ENCODE measurements at places on chromosomes 4 and X.
A peak's percentile ranks its signal among the peaks of the same experiment; 100 is the strongest.

- no peak for DNase-seq
Measured at GRCh38 chr4:61204353-61205060, 4.4 kb downstream of the ADGRL3 start.

GRCh38 chr4:94413085-94413840, 38.5 kb upstream of the PDLIM5 start:
- no peak for DNase-seq

DNA sequence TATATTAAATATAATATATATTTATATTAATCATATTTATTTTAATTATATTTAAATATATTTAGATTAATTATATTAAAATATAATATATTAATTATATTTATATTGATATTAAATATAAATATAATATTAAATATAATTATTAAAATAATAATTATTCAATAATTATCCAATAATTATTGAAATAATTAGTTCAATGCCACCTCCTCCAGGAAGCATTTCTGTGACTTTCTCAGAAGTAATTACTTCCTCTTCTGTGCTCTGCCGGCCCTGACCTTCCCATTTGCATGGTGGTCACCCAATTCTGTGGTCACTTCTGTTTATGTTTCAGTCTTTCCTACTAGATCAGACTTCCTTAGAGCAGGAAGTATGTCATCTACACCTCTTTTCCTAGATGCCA, 45.8 kb downstream of the EVC2 start:
- DNase-seq = no peak

DNA sequence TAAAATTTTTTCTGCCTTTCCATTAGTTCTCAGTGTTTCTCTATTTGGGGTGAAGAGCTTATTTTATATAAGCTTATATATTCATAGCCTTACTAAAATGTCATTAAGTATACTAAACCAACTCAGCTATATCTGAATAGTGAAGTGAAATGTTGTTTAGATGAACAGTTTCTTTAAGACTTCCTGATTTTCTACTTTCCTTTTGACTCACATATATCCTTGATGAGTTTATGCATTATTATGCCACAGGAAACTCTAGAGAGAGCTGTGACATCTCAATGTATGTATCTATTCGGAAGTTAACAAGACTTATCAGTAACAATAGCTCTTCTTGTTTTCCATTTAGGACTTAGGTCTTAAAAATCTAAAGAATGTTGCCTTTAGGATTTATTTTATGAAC, 1491.8 kb upstream of the IGFBP7 start:
- no peak for DNase-seq

DNA sequence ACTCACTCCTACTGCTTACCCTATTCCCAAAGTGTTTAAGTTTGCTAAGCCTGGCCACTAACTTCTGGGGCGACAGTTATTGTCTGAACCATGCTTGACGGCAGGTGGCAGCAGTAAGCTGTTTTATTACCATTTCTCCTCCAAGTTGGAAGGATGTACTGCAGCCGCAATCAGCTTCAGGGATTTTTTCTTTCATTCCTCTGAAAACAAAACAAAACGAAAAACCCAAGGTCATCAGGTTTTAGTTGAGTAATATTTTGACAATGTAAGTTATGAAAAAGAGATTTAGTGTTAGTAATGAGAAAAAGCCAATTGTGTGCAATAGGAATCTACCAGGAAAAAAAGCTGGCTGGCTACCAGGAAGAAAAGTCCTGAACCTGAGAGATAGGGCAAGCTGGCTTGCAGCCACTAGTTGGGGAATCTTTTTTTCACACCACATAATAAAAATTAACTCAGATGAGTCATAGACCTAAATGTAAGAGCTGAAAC, 13.2 kb upstream of the RAB9B start:
- peak; percentile 9 for DNase-seq

- DNase-seq = no peak
Measured at GRCh38 chr4:99038213-99038612, 42.7 kb downstream of the METAP1 start.

DNA sequence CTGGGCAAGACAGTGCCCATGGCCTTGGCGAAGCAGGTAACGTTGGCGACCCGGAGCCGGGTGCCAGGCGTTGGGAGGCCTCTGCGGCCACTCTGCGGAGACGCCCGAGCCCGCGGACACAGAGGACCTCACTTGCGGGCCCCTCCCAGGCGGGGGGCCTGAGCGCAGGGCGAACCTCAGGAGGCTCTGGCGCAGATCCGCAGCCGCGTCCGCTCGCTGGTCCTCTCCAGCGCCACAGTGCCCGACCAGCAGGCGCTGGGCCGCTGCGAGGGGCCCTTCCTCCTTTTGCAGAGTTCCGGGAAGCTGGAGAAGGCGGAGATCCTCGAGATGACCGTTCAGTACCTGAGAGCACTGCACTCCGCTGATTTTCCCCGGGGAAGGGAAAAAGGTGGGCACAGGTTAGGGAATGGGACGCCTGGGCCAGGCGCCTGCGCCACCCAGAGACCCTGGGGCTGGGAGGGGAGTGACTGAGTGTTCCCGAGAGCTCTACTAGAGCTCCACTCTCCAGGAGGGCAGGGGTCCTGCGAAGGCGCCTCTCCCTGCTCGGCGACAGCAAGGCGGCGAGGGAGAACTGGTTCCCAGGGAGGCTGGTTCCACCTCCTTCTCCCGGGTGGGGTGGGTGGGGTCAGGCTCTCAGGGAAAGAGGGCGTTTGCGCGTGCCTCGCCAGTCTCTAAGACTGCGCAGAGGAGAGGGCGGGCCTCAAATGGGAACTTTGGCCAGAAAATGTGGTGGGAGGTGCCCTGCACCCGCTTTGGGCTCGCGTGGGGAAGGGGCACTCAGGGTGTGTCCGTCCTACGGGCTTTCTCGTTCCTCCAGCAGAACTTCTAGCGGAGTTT, 1.4 kb downstream of the HELT start:
- DNase-seq = no peak

GRCh38 chr4:20096911-20097310, 154.8 kb upstream of the SLIT2 start:
- DNase-seq = no peak

- no peak for DNase-seq
Measured at GRCh38 chrX:68503836-68504636, 5.2 kb downstream of the YIPF6 start.

DNA sequence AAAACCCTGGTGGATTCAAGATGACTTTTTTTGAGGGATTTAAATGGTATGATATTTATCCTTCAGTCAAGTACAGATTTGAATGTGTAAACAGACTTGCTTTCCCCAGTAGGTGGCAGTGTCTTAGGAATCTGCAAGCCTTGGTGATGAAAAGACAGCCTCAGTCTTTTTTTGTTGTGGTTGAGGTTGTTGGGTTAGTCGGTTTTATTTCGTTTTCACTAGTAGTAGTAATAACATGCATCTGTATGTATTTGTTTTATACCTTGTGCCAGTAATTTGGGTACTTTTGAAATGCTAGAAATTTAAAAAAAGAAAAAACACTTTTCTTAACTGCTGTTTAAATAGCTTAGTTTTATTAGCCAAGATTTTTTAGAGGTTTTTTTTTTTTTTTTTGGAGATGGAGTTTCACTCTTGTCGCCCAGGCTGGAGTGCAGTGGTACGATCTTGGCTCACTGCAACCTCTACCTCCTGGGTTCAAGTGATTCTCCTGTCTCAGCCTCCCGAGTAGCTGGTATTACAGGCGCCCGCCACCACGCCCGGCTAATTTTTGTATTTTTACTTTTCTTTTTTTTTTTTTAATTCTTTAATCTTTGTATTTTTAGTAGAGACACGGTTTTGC, 39.2 kb downstream of the COPS4 start:
- peak; percentile 37 for DNase-seq

GRCh38 chrX:5051831-5052491, 1176.7 kb downstream of the NLGN4X start:
- DNase-seq = no peak

DNA sequence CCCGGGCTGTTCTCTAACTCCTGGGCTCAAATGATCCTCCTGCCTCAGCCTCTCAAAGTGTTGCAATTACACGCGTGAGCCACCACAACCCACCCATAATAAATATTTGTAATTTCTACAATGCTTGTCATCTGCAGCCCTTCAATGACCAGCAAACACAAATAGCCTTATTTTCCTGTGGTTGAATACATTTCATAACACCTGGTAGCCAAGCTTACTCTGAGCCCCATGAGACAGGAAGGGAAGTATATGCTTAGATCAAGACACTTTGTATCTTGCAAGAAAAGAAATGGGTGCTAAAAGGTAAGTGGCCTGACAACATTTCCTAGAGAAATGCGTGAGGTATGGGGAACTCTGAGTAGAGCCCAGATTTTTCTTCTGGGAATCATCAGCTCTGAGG, 56.9 kb upstream of the PDGFRA start:
- DNase-seq = no peak

GRCh38 chrX:124217304-124218251, 114.9 kb upstream of the TEX13D start:
- peak; percentile 65 for DNase-seq

DNA sequence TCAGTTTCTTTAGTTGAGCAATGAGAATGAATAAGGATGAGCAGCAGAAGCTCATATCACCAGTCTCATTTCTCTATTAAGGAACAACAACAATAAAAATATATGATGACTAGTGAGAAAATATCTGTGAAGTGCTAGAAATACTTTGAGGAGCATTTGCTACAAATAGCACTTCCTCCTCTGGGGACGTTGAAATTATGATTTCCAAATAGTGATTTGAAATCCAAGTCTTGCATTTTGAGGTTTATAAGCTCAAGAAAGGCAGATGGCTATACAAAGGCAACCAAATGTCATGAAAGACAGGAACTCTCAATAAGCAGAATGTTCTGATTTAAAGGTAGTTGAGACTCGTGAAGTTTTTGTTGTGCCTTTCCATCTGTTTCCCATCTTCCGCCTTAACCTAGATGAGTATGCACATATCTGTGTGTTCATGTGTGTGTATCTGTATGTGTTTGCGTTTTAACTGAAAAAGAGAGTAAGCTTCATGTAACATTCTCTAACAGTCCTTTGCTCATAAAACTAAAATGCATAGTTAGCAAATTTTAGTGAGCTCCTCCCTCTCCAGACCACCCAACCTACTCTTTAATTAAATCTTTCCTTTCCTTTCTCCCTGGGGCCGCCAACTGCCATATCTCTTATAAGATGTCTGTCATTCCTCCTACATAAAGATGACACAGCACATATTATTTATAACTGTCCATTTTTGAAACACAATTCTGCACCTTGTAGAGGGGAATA, 222.6 kb upstream of the RASGEF1B start:
- DNase-seq = no peak

GRCh38 chr4:102696758-102697157, 64.0 kb downstream of the MANBA start:
- DNase-seq = no peak

DNA sequence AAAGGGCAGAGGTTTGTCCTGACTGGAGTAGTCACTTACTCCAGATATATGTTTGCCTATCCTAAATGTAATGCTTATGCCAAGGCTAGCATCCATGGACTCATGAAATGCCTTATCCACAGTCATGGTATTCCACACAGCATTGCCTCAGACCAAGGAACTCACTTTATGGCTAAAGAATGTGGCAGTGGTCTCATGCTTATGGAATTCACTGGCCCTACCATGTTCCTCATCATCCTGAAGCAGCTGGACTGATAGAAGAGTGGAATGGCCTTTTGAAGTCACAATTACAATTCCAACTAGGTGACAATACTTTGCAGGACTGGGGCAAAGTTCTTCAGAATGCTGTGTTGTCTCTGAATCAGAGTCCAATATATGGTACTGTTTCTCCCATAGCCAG, 1014.8 kb downstream of the RAPGEF2 start:
- DNase-seq = no peak

GRCh38 chrX:20066968-20067708, 49.6 kb downstream of the MAP7D2 start:
- no peak for DNase-seq

GRCh38 chr4:142292231-142292630, 553.9 kb downstream of the INPP4B start:
- no peak for DNase-seq

- DNase-seq = no peak
Measured at GRCh38 chrX:10818651-10819050, 198.3 kb upstream of the MID1 start.

DNA sequence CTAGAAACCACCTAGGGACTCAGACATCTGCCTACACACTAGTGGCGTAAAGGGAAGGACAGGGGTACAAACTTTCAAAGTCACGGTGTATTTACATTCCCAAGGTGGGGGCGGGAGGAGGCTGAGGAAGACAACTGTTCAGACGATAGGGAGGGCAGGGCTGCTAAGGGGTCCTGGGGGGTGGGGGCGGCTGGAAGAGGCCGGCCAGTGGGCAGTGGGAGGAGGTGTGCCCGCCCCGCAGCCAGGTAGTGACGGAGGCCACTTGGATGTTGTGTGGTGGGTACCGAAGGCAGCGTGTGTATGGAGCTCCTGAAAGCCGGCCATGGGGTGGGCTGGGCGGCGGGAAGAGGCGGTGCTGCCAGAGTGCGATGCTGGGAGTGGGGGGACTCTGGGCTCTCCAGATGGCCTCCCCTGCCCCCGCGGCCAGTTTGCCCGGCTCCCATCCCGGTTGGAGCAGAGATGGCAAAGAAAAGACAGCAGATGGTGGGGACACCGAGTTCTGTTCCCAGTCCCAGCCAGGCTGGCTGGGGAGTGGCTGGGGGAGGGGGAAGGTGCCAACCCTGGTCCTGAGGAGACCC, 24.2 kb downstream of the L1CAM start:
- DNase-seq = no peak

DNA sequence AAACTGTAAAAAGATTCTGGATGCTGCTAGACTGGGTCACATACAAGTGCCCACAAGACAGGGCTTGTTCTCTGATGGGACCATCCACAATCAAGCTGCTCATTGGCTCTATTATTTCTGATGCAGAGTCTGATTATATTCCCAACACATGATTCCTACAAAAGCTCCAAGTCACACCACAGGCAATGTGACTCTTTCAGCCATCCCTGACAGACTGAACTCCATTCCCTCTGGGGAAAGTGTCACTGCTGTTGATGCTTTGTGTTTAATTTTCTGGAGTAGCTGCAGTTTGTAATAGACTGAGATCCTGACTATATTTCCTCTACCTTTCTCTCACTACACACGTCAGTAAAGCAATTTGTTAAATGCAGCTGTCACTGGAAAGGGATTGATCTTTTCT, 55.4 kb upstream of the BCLAF3 start:
- DNase-seq = no peak

DNA sequence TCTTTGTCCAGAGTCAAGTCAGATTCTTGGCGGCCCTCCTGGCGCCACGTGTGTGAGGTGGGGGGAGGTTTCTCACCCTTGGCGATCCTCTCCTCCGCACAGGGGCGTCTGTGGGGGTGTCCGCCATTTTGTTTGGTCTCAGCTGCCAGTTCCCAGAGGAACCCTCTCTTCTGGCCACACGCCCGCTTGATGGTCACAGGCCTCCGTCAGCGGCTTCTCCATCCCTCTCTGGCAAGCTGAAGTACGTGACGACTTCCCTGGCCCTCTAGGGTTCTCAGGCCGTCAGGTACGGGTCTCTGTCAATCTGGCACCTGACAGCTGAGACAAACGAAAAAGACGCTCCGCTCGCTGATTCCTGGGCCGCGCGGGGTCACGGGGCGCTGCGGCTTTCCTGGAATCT, 272.6 kb downstream of the TRIML1 start:
- DNase-seq = no peak

DNA sequence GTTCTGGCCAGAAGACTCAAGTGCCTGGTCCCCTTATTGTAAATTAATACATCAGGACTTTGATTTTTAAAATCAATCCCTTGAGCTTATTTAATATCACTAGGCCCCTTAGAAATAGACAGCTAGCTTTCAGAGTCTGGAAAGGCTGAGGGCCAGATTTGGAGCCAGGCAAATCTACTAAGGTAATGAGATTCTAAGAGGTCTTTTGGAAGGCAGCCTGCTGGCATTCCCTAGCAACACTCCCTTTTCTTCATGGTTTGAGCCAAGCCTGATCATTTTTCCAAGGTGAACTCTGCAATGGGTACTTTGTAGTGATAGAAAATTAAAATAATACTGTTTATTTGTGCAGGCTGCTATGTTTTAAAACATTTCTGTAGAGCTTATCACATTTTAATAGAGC, 378.5 kb downstream of the FAT4 start:
- no peak for DNase-seq

Measured in KG1 (cell line).